SW 1271 (cell line): ENCODE measurements at places on chromosomes 1 and 21.

GRCh38 chr1:63327417-63328054 lies 5.2 kb downstream of the FOXD3 start:
- peak; percentile 38 for DNase-seq

GRCh38 chr21:17554679-17555465 lies 42.0 kb downstream of the CXADR start:
- no peak for DNase-seq

GRCh38 chr1:30916296-30916695 lies 7.7 kb upstream of the SDC3 start:
- no peak for DNase-seq

DNA sequence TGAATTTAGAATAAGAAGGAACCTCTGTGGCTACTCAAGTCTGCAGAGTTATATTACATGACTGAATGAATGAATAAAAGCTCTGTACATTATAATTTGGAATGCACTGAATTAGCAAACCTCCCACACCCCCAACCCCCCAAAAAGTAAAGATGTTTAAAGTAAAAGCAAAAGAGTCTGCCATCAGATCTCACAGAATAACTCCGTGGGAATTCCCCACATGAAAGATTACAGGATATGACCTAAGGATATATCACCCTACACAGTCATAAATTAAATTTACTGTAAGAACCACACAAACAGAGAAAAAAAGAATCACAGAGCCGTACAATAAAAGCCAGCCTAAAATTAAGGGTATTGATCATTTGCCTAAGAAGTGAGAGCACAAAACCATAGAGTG lies 587.3 kb downstream of the PTPRC start:
- peak; percentile 6 for DNase-seq

- DNase-seq: no peak
These were observed 70.6 kb downstream of the CLSTN1 start for GRCh38 chr1:9753121-9753531.

DNA sequence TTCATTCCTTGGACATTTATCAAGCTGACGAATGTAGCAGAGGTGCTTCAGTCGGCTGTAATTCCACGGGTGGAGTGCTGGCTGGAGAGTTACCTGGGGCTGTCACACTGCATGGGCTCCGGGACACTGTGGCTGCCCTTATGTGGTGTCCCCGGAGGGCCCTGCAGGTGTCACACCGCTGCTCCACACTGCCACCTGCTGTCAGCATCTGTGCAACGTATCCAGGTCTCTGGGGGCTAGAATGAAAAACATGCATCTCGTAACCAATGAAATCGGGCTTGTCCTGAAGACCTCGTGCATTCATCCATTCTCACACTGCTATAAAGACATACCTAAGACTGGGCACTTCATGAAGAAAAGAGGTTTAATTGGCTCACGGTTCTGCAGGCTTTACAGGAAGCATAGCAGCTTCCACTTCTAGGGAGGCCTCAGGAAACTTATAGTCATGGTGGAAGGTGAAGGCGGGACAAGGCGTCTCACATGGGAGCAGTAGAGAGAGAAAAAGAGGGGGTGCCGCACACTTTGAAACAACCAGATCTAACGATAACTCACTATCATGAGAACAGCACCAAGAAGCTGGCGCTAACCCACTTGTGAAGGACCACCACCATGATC lies 46.7 kb upstream of the PCBP3 start:
- DNase-seq: peak; percentile 33

GRCh38 chr21:43191521-43191920 lies 22.7 kb downstream of the CRYAA start:
- no peak for DNase-seq

DNA sequence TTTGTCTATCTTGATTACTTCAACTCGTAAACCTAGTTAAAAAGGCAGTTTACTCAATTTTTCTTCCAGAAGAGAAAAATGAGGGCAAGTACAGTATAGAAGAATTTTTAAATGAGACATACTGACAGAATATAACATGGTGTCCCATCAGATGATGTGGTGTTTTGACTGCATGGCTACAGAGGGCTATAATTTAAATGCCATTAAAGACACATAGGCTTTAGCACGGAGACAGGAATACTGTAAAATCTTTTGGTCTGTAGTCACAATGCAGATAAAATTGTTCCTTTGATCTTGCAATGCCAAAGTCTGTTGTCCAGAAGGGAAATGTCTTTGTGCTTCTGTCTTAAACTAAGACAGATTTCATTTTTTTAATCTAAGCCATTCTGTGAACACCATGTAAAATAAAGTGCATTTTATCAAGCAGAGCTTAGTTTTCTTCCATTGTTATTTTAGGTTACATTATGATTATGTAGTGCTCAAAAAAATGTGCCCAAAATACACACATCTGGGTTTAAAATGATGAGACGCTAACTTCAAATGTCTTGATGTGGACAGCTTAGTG lies 249.6 kb downstream of the PTPRC start:
- DNase-seq: no peak

DNA sequence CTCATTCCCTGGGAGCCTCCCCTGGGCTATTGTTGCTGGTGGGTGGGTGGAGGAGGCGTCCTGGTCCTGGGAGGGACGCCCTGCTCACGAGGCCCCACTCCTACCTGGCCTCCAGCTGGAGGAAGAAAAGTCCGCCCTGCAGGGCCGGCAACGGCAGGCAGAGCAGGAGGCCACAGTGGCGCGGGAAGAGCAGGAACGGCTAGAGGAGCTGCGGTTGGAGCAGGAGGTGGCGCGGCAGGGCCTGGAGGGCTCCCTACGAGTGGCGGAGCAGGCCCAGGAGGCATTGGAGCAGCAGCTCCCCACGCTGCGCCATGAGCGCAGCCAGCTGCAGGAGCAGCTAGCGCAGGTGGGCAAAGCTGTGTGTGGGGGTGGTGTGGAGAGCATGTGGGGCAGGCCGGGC lies 24.9 kb downstream of the CROCC start:
- no peak for DNase-seq

- DNase-seq: no peak
These were observed 29.1 kb upstream of the C1orf146 start for GRCh38 chr1:92188436-92189255.

- DNase-seq: no peak
These were observed 29.1 kb downstream of the SMYD2 start for GRCh38 chr1:214310010-214310409.

GRCh38 chr1:52601991-52602855 lies at the start of gene GPX7:
Gene GPX7, plus strand, starts transcription at chr1:52602371. Its CDS starts 39 bp downstream, at chr1:52602410.
- no peak for DNase-seq

GRCh38 chr1:55322842-55323241 lies 107.7 kb upstream of the USP24 start:
- DNase-seq: no peak

GRCh38 chr1:169594391-169594790 lies 8.1 kb upstream of the F5 start:
- no peak for DNase-seq

GRCh38 chr1:93257889-93258288 lies 77.4 kb downstream of the CCDC18 start:
- DNase-seq: no peak

GRCh38 chr1:231419738-231420298 lies 2.3 kb downstream of the EGLN1 start:
- no peak for DNase-seq

GRCh38 chr1:114549137-114549536 lies 32.3 kb downstream of the BCAS2 start:
- DNase-seq: no peak

DNA sequence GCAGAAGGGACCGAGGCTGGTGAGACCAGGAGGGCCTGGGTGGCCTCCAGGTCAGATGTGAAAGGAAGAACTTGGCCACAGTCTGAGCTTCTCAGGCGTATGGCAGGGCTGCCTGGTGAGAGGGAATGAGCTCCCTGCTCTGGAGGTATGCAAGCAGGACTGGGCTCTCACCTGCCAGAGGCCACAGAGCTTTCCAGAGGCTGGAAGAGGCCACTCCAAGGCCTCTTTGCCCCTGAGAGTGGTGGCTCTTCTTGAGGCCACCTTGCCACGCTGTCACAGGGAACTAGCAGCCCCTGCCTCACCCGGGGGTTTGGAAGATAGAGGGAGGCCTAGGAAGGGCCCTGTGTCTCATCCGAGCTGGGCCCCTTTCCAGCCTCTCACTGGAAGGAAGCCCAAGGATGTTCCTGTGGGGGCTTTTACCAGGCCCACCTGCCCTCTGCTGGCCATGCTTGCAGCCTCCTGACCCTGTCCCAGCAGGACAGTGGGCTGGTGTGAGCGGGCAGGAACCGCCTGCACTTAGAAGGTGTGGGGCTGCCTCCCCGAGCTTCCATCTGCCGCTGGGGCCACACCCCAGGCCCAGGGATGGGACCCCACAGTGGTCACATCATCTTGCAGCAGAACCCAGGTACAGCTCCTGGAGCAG lies 10.0 kb downstream of the PCSK9 start:
- no peak for DNase-seq

GRCh38 chr1:175887981-175888428 lies 144.6 kb upstream of the TNR start:
- peak; percentile 2 for DNase-seq

DNA sequence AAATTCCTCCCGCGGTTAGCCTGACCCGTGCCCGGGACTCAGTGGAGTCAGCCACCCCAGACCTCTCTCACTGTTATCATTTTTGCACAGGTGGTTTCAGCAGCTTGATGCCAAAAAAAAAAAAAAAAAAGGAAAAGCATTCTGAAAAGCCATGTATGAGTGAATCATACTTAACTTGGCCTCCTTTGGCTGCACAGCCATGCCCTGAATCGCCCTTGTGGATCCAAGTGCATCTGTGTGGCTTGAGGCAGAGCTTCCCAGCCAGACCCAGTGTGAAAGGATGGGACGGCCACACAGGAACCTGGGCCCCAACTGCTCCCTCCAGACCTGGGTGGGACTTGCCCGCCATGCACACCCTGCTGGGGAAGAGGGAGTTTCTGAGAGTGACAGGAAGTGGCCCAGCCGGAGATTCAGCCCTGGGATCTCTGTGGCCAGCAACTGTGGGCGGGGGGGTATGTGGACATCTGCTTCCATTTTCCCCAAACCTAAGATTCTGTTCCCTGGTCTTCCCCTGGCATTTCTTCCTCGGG lies 8.6 kb downstream of the YBEY start:
- DNase-seq: peak; percentile 15

GRCh38 chr1:213371847-213372619 lies 321.0 kb downstream of the RPS6KC1 start:
- no peak for DNase-seq

DNA sequence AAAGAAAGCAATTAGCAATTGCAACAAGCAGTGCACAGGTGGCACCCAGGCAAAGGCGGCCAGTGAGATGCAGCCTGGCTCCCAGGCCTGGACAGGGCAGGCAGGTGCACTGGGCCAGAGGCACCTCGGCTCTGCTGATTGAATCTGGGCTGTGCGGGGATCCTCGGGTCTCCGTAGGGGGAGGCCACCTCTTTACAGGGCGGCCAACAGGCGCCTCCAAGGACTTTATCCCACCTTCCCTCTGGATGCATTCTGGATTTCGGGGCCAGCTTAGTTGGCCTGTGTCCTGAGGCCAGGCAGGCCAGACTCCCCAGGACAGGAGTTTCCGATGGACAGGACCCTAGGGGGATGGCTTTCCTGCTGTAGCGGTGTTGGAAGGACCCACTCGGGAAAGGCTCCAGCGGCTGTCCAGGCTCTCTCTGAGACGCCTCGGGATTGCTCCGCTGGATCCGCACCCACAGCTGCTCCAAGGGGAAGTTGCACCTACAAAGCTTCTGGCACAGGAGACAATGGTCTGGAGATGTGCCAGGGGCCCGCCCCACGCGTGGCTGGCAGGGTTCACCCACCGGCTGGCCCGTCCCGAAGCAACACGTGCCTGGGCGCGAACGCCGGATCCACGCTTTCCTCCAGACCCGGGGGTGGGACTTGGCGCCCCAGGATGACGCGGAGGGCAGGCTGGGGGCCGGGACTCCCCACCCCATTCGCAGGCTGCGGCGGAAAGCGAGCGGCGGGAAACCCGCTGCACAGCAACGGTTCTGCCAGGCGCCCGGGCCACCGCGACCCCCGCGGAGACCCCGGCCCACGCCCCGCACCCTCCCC lies 810 bp downstream of the SLC19A1 start:
- DNase-seq: no peak

DNA sequence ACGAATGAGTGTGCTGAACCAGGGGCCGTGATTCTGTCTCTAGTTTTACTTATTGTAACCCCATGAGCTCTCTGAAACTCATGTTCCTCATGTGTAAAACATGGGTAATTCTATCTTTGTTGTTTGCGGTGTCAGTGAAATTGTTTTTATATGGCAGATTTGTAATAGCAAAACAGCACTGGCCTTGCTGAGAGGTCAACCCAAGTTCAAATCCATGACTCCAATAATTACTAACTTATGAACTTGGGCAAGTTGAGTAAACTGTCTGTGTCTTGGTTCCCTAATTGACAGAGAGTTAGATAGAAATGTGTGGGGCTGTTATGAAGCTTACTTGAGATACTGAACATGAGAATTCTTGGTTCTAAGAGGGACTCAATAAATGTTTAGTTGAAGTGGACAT lies 17.8 kb downstream of the C1orf116 start:
- DNase-seq: no peak
